Tibial nerve (tissue), 4 donors: ENCODE measurements at places on chromosomes 13 and 19.
A peak's percentile ranks its signal among the peaks of the same experiment; 100 is the strongest.

DNA sequence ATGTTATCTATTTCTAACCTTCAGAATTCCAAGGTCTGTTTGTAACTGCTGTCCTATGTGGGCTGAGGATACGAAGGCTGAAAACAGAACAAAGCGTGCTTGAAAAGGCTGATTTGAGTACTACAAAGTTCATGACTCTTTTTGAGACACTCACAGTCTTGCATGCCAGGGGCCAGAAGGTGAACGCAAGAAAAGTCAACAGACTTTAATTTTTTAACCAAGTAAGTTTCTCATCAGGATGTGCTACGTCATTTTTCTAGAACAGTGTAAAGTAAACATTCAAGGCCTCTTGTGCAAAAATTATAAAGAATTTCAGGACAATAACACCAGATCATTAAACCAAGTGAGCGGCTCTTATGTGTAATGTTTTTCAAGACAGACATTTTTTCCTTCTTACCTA lies 163.5 kb downstream of the COG6 start:
- peak; percentile 44 for DNase-seq
- H3K36me3 ChIP-seq = no peaks in the 10 kb centered on the region
- no peaks in the 10 kb centered on the region for H3K27me3 ChIP-seq
- peak overlapping the region; percentile 64 for H3K27ac ChIP-seq

DNA sequence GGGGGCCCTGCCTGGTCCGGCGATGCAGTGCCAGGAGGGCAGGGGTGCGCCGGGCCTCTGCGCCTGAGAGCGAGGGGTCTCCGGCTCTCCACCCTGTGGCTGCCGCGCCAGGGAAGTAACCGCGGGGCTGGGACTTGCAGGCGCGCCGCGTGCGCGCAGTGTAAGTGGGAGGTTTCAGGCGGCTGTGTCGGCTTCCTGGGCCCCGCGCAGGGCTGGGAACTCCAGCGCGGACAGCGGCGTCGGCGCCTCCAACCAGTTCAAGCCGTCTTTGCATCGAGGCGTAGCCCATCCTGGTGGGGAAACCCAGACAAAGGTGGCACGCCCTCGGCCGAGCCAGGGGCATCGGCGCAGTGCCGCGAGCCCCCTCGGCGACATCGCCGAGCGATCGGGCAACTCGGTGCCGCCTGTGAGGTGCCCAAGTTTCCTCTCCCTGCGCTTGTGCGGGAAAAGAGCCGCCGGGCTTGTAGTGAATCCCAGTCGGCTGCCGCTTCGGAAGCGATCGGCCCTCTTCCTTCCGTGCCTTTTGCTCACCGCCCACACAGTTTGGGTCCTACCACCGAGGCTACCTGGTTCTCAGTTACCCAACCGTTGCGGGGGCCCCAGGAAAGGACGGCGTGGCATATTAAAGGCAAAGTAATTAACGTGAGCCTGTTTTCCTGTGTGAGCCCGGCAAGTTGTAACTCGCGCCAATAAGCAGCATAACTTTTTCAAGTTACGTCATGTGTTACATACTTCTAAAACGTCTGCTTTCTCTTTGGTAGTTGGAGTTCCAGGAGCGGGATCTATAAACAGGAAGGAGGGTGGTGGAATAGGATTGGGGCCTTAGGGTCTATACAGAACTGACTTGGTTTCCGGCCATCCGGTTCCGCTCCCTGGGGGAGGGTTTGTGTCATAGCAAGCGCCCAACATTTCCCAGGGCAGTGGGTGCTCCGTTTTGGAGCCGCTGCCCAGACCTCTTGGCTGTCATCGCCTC lies 1.2 kb downstream of the LRCH1 start:
- no peaks in the 10 kb centered on the region for H3K36me3 ChIP-seq
- DNase-seq = peak; percentile 43

DNA sequence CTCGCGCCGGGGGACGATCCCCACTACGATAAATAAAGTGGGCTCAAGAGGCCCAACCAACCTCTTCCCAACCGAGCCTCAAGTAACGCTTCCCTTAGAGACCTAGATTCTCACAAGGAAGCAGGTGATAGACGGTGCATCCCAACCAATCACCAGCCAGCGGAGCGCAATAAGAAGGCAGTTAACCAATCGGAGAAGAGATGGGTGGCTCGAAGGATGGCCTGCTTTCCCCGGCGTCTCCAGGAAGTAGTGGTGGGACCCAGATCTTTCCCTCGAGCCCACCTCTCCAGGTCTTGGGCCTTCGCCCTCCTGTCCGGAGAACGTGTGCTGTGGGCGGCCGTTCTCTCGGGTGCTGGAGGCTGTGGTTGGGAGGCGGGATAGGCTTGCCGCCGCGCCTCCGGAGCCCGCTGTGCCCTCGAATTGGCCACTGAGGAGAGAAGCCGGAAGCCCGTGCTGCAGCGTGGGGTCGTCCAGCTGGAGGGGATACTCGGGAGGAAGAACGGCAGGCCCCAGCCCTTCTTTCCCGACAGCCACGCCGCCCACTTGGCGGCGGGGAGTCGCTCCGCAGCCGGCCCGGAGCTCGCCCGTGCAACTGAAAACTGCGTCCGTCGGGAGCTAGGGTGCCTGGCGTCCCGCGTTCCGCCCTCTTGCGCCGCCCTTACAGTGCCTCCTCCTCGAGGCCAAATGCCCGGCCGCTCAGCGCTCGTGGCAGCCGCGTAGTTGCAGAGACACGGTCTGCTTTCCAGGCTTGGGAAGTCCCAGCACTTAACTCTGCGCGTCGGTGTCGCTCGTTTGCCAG lies at the start of gene RNF6:
TSS of gene RNF6 (minus strand) at position 594 of the 799 bp plus-strand sequence. CDS start 2,665 bp downstream, outside the sequence.
- H3K27ac ChIP-seq = peak within 1 kb of the TSS; percentile 96
- no peaks in the 10 kb centered on the region for H3K27me3 ChIP-seq
- peaks cover 29% of the 10 kb centered on the region for H3K36me3 ChIP-seq
- peak; percentile 97 for DNase-seq
- H3K4me3 ChIP-seq = peak within 1 kb of the TSS; percentile 86

DNA sequence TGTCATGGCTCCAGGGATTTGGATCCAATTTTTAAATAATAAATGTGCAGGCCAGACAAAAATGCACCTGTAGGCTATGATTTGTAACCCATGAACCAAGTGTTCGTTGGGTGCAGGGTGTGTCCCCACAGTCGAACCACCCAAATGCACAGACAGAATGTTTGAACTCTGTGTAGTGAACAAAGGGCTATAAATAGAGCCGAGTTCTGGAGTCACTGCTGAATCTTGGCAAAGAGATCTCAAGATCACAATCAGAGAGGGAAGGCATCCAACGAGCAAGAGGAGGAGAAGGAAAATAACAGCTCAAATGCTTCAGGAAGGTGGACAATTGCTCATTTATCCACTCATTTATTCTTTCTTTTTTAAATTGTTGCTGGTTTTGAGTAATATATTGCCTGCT lies 547.9 kb downstream of the FGF9 start:
- H3K4me1 ChIP-seq = no peaks in the 10 kb centered on the region
- H3K4me3 ChIP-seq = no peak overlapping the region
- H3K27me3 ChIP-seq = no peaks in the 10 kb centered on the region

DNA sequence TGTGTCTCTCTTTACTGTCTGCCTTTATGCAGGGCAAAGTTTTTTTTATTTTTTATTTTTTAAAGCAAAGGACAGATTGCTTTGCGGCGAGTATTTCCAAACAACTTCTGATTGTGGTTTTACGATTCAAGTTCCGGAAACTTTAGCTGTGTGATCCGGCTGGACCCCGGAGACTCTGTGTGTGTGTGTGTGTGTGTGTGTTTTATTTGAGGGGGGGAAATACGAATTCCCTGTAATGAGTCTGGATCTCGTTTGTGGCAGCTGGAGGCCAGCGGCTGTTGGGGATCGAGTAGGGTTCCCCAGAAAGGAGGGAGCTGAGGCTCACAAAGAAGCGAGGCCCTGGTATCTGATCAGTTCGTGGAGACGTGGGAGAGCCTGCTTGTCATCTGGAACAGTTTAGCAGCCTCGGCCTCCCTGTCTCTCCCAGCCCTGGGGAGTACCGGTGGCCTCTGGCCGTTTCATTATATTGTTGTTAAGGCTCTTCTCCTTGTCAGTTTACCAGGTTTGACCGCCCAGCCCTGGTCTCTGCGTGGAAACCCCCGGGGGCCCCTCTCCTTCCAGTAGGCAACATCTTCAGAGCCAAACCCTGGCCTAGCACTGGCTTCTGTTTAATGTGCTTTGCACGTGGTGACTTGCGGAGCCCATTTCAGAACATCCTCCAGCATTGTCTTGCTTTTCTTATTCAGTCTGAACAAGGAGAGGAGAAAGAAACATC lies 1.3 kb downstream of the FARP1 start:
- no peaks in the 10 kb centered on the region for H3K4me1 ChIP-seq
- no peak overlapping the region for H3K27ac ChIP-seq
- peak; percentile 15 for DNase-seq
- H3K36me3 ChIP-seq = no peaks in the 10 kb centered on the region

GRCh38 chr13:62512194-62513141 lies 1096.8 kb upstream of the PCDH20 start:
- no peak for DNase-seq
- no peak overlapping the region for H3K27ac ChIP-seq
- H3K27me3 ChIP-seq = no peaks in the 10 kb centered on the region
- H3K4me3 ChIP-seq = no peak overlapping the region

DNA sequence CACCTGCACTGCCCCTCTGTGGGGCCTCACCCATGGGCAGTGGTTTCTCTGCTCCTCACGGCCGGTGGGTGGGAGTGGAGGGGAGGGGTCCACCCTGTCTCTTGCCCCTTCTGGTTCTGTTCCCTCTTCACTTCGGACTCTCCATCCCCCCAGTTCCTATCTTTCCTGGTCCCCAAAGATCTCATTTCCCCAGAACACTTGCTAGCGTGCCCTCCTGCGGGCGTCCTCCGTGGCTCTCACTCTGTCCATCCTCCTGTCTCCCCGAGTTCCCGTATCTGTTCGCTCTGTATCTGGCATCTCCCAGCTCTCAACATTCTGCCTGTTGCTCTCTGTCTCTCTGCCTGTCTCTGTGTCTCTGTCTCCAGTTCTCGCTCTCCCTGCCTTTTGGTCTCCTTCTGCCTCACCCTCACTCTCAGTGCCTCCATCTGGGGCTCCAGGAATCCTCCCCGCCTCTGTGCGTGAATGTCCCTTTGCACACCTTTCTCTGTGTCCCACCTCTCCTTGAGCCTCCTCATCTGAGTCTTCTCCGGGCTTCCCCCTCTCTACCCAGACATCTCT lies 363 bp downstream of the SPIB start:
- peaks cover 59% of the 10 kb centered on the region for H3K27me3 ChIP-seq
- no peak for DNase-seq
- no peak overlapping the region for H3K27ac ChIP-seq
- no peaks in the 10 kb centered on the region for H3K4me1 ChIP-seq

GRCh38 chr13:112958127-112958989 lies 10.7 kb upstream of the MCF2L start:
- H3K27me3 ChIP-seq = no peaks in the 10 kb centered on the region
- H3K27ac ChIP-seq = peak overlapping the region; percentile 17
- H3K4me1 ChIP-seq = no peaks in the 10 kb centered on the region
- no peak overlapping the region for H3K4me3 ChIP-seq
- no peak for DNase-seq

GRCh38 chr19:19385896-19386869 lies 19.3 kb upstream of the GATAD2A start:
- H3K4me1 ChIP-seq = peaks cover 28% of the 10 kb centered on the region
- DNase-seq = no peak
- H3K4me3 ChIP-seq = peak overlapping the region; percentile 87
- H3K27ac ChIP-seq = peak overlapping the region; percentile 43
- no peaks in the 10 kb centered on the region for H3K27me3 ChIP-seq
- H3K36me3 ChIP-seq = no peaks in the 10 kb centered on the region

- H3K4me3 ChIP-seq = peak overlapping the region; percentile 96
- H3K4me1 ChIP-seq = peaks cover 44% of the 10 kb centered on the region
- peaks cover 18% of the 10 kb centered on the region for H3K36me3 ChIP-seq
- peak; percentile 75 for DNase-seq
- H3K27ac ChIP-seq = peak overlapping the region; percentile 100
Observed at GRCh38 chr19:39410017-39410830, 2.2 kb upstream of the PLEKHG2 start.

DNA sequence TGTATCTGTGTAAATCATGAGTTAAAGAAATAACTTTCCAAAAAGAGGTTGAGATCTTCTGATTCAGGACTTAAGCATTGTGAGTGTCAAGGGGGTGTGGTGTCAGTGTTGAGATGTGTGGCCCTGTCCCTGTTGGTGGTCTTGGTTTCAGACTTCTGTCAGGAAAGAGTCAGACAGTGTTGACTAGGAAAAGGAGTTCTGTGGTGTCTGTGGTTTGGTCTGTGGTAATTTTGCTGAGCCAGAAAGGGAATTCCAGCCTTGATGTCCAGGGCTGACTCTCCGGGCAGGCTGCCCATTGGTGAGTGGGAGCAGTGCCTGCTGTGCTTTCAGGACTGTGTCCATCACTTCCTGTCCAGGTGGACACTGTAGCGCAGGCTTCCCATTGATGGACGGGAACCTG lies 39.8 kb upstream of the IGFL4 start:
- peaks cover 35% of the 10 kb centered on the region for H3K27me3 ChIP-seq
- H3K27ac ChIP-seq = no peak overlapping the region
- H3K36me3 ChIP-seq = no peaks in the 10 kb centered on the region
- no peaks in the 10 kb centered on the region for H3K4me1 ChIP-seq
- no peak overlapping the region for H3K4me3 ChIP-seq
- no peak for DNase-seq

- no peaks in the 10 kb centered on the region for H3K4me1 ChIP-seq
- H3K4me3 ChIP-seq = no peak overlapping the region
- no peak overlapping the region for H3K27ac ChIP-seq
- DNase-seq = no peak
Observed at GRCh38 chr19:2317300-2317699, 9.3 kb upstream of the LINGO3 start.

- no peaks in the 10 kb centered on the region for H3K4me1 ChIP-seq
- no peak overlapping the region for H3K27ac ChIP-seq
- H3K27me3 ChIP-seq = no peaks in the 10 kb centered on the region
- H3K4me3 ChIP-seq = no peak overlapping the region
- H3K36me3 ChIP-seq = no peaks in the 10 kb centered on the region
Observed at GRCh38 chr19:54606891-54607784, 13.7 kb downstream of the LILRA1 start.

DNA sequence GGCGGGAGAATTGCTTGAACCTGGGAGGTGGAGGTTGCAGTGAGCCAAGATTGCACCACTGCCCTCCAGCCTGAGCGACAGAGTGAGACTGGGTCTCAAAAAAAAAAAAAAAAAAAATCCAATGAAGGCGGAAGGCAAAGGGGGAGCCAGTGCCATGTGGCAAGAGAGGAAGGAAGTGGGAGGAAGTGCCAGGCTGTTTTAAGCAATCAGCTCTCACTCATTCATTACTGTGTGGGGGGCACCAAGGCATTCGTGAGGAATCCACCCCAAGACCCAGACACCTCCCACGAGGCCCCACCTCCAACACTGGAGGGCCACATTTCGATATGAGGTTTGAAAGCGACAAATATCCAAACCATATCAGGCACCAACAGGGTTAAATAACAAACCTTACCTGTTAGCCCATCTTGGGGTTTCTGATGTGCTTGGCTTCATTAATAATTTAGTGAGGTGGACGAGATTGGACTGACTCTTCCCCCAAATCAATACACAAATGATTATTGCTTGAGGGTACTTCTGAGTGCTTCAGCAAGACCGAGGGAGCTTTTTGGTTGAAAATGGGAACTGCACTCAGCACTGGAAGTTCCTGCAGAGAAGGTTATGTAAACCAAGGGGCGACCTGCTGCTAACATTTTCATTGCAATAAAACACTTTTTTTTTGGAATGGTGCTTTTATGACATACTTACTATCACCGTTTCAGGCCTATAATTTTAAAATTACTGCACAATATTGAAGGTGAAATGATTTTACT lies 7.5 kb upstream of the LRP3 start:
- no peak for DNase-seq
- no peak overlapping the region for H3K27ac ChIP-seq
- no peaks in the 10 kb centered on the region for H3K4me1 ChIP-seq
- no peak overlapping the region for H3K4me3 ChIP-seq
- no peaks in the 10 kb centered on the region for H3K27me3 ChIP-seq
